ENCODE measurements at places on chromosomes 12 and 14. TPM values are rescaled to one million over a fixed set of nuclear protein-coding genes. Genes with fewer than 3 reads are reported as not detected.

The YBX3 gene
- 203 TPM for polyA plus RNA-seq

The BEST3 gene
- polyA plus RNA-seq, result not detected

The PPP1CC gene
- polyA plus RNA-seq, result 41.4 TPM

The RFLNA gene
- polyA plus RNA-seq, result not detected

The SPRYD4 gene
- polyA plus RNA-seq, result 1.4 TPM

The AKAP3 gene
- polyA plus RNA-seq, result not detected

The PTCSC3 gene
- polyA plus RNA-seq, result not detected

The TAS2R13 gene
- not detected for polyA plus RNA-seq

The REM2 gene
- polyA plus RNA-seq, result not detected

The KCNK10 gene
- not detected for polyA plus RNA-seq

The ACSS3 gene
- not detected for polyA plus RNA-seq

The BDKRB1 gene
- polyA plus RNA-seq, result not detected

The C3AR1 gene
- polyA plus RNA-seq, result 33.4 TPM

The TMEM132C gene
- not detected for polyA plus RNA-seq

The CFAP251 gene
- 0.08 TPM for polyA plus RNA-seq

The RPS6KL1 gene
- 0.13 TPM for polyA plus RNA-seq

The NTF3 gene
- polyA plus RNA-seq, result not detected

The OASL gene
- 13.4 TPM for polyA plus RNA-seq

The IAPP gene
- polyA plus RNA-seq, result not detected

The STON2 gene
- 2.5 TPM for polyA plus RNA-seq

The CLEC7A gene
- 809 TPM for polyA plus RNA-seq

The MMP14 gene
- 0.14 TPM for polyA plus RNA-seq

The RIN3 gene
- 54.6 TPM for polyA plus RNA-seq

The IGFBP6 gene
- polyA plus RNA-seq, result 0.20 TPM

The COL2A1 gene
- polyA plus RNA-seq, result not detected

The CISTR gene
- polyA plus RNA-seq, result not detected

The USP44 gene
- polyA plus RNA-seq, result 0.12 TPM

The GARIN6 gene
- polyA plus RNA-seq, result not detected

The ZDHHC22 gene
- not detected for polyA plus RNA-seq

The ADAMTS20 gene
- not detected for polyA plus RNA-seq

The CKB gene
- 2.7 TPM for polyA plus RNA-seq

The KRT75 gene
- polyA plus RNA-seq, result not detected

The LRRC74A gene
- polyA plus RNA-seq, result not detected
